Iris pigment epithelial cell (primary cell): ENCODE measurements at places on chromosomes 7 and 10.

GRCh38 chr10:16843252-16843870 is 26.1 kb upstream of the RSU1 start:
- peak; percentile 78 for DNase-seq

DNA sequence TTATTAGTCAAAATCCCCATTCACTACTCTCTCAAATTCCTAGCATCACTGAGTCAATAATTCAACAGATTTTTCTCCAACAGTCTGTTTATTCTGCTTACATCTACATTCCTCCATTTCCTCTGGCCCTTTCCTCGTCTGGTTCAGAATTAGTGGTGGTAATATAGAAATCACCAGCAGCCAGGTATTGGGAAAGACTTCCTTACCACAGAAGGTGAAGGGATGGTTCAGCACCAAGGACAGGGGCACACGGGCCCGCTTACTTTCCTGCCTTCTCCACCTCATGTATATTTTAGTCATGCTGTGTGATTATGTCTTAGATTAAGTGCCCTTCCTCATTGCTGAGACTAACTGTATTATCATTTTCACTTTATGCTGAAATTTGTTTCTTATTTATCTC is 70.4 kb upstream of the APBB1IP start:
- peak; percentile 16 for DNase-seq

- DNase-seq: no peak
These were observed 703.1 kb upstream of the FZD8 start for GRCh38 chr10:36345175-36345533.

DNA sequence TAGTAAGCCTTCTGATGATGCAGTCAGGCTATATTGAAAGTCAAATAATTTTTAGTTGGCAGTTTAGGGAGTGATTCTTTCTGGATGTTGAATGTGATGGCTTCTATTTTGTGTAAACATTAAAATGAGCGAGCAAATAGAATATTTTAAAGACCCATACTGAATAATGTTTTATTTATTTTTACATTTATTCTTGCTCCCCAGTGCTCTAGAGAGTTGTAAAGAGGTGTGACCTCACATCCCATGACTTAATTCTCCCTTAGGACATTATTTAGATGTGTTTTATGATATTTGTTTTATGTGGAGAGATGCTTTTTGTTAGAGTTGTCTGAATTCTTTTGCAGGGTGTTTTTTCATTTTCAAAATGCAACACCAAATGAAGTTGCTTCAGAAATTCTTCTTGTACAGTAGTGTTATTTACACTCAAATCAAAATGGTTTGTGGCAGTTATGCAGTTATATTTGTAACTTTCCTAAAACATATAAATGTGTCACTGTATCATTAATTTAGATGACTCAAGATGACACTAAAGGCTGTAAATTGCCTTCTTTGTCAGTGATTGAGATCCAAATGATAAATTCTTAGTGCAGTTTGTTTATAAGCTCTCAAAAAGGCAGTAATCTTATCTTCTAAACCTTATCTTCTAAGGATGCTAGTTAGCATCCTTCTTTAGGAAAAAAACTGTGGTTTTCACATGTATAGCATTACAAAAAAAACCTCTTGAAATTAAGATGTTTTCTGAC is 12.4 kb downstream of the UMAD1 start:
- no peak for DNase-seq

DNA sequence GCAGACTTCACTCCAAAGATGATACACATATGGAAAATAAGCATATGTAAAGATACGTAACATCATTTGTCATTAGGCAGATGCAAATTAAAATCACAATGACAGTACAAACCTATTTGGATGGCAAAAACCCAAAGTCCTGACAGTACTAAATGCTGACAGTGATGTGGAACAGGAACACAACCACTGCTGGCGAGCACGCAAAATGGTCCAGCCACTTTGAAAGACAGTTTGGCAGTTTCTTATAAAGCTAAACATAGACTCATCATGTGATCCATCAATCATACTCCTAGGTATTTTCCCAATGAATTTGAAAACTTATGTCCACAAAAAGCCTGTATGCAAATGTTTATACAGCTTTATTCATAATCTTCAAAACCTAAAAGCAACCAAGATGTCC is 200.7 kb downstream of the RAMP3 start:
- no peak for DNase-seq
